ENCODE measurements at places on chromosomes 12 and 14. TPM values are rescaled to one million over a fixed set of nuclear protein-coding genes. Genes with fewer than 3 reads are reported as not detected.

RFX4 gene
- total RNA-seq: not detected

STYK1 gene
- 21.8 TPM for total RNA-seq

RAD9B gene
- total RNA-seq: 0.25 TPM

GRCh38 chr14:96053600-96054381 lies 14.6 kb downstream of the C14orf132 start:
- DNase-seq: no peak

DNA sequence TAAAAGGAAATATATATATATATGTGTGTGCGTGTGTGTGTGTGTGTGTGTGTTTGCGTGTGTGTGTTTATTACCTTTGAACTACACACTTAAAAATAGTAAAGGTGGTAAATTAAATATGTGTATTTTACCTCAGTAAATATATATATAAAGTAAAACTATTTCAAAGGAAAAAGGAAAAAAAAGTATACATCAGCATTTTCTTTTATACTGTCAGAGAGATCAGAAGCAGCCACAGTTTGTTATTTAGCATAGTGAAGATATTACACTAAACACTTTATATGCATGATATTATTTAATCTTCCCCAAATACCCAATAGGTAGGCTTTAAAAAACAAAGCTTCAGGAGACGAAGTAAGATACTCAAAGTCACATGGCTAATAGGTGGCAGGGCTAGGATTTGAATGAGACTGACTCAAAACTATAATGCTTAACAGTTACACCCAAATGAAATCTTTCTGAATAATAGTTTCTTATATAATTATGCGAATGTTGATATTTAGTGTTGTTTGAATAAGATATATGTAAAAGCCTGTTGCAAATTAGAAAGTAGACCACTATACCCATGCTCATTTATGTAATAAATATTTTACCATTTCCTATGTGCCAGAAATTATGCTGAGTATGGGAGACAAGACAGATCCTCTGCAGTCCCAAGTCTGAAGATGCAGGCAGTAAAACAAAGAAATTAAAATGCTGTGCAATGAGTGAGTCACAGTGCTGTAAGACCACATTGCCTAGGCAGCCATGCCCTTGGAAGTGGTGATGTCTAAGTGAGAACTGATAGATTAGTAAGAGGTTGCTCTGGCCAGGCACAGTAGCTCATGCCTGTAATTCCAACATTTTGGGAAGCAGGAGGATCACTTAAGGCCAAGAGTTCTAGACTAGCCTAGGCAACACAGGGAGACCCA lies 66.1 kb downstream of the PDZRN4 start:
- no peak for DNase-seq

DNA sequence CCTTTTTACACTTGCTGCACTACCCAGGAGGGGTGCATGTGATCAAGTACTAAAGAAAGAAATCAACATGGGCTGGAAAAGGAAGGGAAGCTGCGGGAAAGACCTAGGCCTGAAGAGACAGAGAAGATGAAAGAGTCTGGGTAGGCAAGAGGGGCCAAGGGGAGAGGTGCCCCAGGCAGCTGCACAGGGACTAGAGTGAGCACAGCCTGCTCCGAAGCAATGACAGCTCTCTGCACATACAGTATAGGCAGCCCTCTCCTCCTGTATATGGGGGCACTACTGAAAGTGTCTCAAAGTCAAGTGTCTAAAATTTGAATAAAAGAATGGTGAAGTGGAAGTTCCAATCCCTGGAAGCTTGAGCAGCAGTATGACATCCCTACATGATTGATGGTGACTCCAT lies 112.0 kb downstream of the TMTC1 start:
- no peak for DNase-seq

GRCh38 chr12:111211910-111212757 lies 156.8 kb downstream of the PHETA1 start:
- DNase-seq: no peak
